ENCODE measurements at places on chromosomes 12 and 14.

DNA sequence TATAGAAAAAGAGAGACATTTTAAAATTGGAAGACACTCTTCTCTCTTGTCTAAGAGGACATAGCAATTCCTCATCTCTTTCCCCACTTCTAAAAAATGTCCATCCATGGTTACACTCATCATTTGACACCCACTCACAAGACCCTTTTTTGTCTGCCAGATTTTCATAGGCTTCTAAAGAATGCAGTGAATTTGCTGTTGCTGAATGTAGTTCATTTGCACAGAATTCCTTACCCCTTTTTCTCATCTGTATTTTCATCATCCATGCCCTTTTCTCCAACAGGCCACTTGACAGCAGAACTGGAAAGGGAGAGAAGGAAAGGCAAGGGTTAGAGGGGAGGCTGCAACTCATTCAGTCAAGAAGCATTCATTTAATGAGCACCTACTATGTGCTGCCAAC, 128.0 kb downstream of the NUAK1 start:
- DNase-seq: no peak

- no peak for DNase-seq
Measured at GRCh38 chr14:44029933-44030332, 477.1 kb downstream of the FSCB start.

- no peak for DNase-seq
Measured at GRCh38 chr12:117412465-117413188, 51.2 kb upstream of the NOS1 start.

GRCh38 chr12:101696251-101697196, 916 bp upstream of the CHPT1 start:
- DNase-seq: peak; percentile 88
